Germinal center (tissue), 1 donor: ENCODE measurements at places on chromosomes 3 and 15.

GRCh38 chr15:89630974-89631901, 24.0 kb downstream of the KIF7 start:
- DNase-seq = no peak

GRCh38 chr3:156718622-156719306, 44.4 kb downstream of the TIPARP start:
- no peak for DNase-seq

GRCh38 chr3:81916890-81917289, 155.4 kb upstream of the GBE1 start:
- DNase-seq = no peak

DNA sequence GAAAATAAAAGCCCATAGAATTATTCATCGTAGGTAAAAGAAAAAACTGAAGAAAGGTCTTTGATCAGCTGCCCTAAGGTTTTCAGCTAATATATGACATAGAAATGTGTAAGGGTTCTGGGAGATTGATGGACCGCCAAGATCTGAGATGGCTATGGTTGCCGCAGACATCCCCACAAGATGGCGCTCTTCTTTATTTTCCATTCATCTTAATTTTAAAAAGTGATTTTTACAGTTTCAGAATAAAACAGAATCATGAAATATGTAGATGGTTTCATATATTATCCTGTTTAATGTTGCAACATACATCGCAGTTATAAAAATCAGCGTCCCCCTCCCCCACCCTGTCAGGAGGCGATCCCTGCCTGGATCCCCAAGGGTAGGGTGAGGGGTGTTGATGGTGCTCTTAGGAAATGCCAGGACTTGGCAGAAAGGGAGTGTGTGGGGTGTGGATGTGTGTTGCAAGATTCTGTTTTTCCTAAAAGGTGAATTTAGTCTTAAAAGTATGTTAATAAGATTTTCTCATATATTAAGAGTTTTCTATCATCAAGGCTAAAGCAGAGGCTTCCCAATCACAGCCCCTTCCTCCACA, 68.8 kb downstream of the ANXA2 start:
- DNase-seq = peak; percentile 18

DNA sequence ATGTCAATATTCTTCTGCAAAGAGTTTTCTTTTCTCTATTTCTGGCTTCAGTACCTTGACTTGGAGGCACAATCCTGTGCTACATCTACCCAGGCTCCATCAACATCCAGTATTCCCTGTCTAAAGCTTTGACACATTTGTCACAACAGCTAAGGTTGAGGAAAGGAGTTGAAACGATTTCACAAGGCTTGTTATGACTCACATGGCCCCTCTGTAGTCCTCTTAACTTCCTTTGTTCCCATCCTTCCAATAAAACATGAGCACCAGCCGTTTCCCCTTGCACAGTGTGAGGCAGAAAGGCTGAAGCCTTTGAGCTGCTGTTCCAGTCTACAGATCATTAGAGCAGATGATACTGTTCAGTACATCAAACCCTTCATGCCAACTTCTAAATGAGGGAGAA, 163.0 kb upstream of the TMCO5A start:
- no peak for DNase-seq

GRCh38 chr15:73987681-73988444, 4.2 kb downstream of the STOML1 start:
- no peak for DNase-seq

DNA sequence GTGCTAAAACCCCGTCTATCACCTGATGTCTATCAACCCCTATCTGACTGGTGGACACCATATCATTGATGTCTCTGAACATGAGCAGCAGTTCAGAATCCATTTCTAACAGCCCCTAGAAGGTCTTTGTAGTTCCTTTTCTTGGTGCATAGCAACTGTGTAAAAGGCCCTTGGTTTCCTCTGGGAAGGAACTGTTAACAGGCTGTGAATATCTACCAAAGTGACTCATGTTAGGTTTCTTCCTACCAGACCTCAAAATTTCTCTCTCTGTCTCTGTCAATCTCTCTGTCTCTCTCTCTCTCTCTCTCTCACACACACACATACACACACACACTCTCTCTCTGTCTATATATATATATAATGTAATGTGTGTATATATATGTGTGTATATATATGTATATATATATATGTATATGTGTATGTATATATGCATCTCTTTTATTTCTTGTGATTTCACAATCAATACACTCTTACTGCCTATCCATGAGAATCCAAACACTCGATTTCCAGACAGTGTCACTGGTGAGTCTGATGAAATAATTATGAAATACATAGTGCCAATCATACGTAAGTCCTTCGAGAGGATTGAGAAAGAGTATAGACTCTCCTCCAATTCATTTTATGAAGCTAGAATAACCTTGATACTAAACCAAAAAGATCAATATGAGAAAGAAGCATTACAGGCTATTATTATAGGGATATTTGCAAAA, 335.9 kb upstream of the SLCO3A1 start:
- DNase-seq = no peak

DNA sequence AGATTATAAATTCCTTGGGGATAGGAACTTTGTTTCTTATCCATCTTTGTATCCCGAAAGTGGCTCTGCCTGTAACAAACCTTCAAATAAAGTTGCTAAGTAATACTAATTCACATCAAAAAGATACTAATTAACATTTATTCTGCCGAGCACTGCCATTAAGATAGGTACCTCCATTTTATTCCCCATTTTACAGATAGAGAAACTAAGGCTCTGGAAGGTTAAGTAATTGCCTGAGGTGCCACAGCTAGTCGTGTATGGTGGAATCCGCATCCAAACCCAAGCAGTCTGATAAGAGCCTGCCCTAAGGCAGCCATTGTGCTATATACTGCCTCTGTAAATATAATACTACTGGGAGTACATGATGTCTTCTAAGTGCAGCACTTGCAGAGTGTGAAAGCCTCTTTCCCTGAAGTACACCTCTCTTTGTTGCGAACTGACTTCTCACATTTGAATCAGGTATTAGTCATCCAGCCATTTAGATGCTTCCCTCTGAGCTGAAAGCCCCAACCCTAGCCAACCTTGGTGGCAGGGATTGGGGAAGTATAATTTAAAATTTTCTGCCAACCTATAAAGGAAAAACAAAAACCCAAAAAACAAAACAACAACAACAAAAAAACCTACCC, 78.5 kb upstream of the CHD2 start:
- no peak for DNase-seq

DNA sequence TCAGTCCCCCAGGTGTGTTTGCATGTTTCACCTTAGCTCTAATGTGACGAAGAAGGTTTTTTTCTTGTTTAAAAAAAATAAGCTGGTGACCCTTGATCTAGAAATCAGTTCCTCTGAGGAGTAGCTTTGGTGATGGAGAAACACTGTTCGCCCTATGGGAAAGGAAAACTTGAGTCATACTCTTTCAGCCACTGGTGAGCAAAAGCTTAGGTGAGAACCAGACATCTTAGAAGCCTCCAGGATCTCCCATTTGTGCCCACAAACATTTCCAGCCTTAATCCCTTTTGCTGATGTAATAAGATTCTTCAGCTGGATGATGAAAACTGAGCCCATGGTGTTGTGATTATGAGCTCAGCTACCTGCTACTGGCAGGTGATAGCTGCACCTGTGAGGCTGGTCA, 37.8 kb downstream of the SLC27A2 start:
- no peak for DNase-seq

- peak; percentile 61 for DNase-seq
Observed at GRCh38 chr3:56303487-56303886, 164.8 kb downstream of the ERC2 start.

- DNase-seq = no peak
Observed at GRCh38 chr15:79516155-79516554, 84.0 kb downstream of the MINAR1 start.

DNA sequence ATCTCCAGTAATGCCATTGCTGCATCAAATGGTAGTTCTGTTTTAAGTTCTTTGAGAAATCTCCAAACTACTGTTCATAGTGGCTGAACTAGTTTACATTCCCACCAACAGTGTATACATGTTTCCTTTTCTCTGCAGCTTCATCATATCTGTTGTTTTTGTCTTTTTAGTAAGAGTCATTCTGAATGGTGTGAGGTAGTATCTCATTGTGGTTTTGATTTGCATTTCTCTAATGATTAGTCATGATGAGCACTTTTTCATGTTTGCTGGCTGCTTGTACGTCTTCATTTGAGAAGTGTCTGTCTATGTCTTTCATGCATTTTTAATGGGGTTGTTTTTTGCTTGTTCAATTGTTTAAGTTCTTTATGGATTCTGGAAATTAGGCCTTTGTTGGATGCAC, 10.2 kb upstream of the GCSAM start:
- DNase-seq = no peak

DNA sequence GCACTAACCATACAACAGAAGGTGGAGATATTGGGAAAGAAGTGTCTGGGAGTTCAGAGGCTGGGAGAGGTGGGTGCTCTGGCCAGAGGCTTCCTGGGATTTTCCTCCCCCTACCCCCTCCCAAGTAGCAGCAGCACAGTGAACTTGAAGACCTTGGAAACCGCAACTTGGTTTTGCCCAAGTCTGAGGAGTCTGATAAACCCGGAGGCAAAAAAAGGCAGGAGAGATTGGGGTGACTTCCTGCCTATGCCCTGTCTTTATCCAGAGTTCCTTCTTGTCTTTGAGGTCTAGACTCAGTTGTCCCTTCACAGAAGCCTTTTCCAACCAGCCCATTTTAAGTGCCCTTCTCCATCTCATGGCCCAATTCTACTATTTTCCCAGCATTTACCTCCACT, 25.4 kb upstream of the THRB start:
- no peak for DNase-seq

DNA sequence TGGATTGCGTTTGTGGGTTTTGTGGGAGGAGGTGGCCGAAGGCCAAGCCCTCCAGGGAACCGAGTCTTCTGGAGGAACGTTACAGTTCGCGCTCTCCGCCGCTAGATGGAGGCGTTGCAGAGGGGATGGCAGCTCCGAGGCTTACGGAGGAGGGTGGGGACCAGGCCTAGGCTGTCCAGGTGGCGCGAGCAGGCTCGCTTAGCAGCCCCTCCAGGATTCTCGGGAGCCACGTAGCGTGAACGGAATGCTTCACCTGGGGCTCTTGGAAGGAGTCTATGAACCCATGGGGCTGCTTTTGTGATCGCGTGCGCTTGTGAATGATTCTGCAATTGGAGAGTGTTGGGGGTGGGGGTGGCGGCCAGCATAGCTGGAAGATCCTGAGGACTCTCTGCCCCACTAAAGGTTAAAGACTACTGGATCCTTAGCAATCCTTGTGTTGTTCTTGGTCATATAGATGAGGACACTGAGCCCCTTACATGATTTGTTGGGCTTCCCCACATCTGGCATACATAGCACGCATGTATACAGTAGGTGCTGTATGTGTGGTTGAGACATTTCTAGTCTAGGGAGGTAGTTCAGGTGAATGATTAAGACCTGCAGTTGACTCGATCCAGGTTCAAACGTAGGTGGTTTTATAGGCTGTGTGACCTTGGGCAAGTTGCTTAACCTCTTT, 25.7 kb downstream of the FAM3D start:
- DNase-seq = peak; percentile 71

- DNase-seq = no peak
Observed at GRCh38 chr3:14137004-14137403, 12.2 kb downstream of the TMEM43 start.

- no peak for DNase-seq
Observed at GRCh38 chr3:180570238-180570637, 31.7 kb upstream of the TTC14 start.

DNA sequence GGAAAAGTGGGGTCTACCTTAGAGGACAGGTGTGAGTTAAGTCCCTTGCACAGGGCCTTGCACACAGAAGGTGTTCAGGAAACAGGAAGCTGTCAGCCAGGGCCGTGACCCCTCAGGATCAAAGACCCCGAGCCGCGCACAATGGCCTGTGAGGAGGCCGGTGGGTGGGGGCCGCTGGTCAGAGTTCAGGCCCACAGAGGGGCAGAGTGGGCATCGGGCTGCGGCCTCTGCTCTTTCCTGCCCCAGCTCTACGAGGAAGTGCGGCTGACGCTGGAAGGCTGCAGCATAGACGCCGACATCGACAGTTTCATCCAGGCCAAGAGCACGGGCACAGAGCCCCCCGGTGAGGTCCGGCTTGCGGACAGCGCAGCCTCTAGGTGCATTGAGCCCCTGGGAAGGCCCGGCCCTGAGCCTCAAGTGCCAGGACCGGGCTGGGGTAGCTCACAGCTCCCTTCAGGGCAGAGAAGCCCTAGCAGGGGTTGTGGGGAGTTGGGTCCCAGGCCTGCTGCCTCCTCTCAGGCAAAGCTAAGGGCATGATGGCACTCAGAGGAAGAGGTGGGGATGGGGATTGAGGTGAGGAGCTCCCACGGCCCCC, 37.2 kb downstream of the PSTPIP1 start:
- no peak for DNase-seq
